ENCODE measurements at places on chromosomes 4 and X.

DNA sequence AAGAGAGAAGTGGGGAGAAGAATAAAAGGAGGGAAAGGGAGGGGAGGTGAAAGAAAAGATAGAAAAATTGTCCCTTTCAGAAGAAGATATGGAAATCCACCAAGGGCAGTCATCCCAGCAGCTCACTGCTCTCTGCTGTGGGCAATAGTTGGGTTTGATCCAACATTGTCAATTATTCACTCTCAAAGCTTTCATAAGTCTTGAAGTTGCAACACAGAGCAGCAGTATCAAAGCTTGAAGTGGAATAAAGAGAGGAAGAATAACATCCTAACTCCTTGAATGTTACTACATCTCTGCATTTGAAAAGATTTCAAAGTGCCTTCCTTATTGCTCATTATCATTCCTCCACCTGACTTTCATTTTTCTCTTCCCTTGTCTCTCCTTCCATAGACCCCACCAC is 62.3 kb upstream of the HHIP start:
- no peak for ATAC-seq

DNA sequence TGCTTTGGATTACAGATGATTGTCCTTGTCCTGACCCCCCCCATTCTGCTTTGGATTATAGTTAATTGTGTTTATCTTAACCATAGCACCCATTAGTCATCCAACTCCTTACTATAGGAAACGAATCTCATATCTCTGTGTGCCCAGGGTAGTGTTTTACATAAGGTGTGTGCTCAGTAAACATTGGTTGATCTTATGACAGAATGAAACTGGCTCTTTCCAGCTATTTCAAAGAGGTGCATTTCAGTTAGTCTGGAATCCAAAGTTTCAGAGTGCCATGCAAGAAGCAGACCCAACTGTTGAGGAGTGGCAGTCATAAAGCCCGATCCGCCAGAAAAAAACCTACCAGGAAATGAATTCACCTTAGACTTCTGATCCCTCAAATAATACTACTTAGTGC is 14.7 kb downstream of the TRIM2 start:
- ATAC-seq, result peak; percentile 55

DNA sequence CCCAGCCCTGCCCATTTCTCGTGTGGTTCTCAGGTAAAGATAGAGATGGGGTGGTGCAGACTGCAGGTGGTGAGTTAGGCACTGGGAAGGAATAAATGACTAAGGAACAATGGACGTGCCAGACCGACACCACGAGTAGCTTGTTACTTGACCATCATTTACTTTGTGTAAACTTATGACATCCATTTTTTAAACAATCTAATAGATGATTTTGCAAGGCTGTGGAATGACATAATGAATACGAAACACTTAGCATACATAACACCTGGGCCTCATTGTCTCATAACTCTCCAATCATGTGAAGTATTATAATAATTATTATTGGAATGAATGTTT is 137.3 kb upstream of the CPEB2 start:
- ATAC-seq, result no peak

DNA sequence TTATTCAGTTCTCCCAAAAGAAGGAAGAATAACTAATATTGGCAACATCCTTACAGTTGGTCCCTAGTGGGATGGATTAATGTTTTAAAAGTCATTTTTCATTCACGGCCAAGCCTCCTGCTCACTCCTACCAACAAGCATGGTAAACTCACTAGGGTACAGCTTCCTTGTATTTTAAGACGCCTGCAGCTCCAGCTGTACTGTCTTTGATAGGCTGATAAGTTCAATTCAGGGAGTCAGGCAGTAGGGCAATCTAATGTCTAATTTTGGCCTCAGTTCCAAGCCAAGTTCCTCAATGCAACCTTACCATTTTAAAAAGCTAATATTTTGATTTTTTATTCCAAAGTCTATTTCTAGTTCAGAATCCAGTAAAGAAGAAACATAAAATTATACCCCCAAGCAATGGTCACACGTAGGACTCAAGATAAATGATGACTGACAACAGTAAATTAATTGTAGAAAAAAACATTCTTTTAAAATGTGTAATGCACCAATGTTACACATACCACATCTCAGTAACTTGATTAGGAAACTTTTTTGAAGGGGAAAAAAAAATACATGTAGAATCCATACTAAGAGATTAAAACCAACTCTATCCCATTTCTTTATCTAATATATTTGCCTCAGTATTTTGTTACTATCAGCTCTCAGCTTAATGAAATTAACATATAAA is 9.3 kb downstream of the LCORL start:
- ATAC-seq, result no peak

- ATAC-seq, result no peak
Measured at GRCh38 chrX:79592259-79592658, 225.1 kb upstream of the ITM2A start.

- ATAC-seq, result no peak
Measured at GRCh38 chrX:102837847-102838246, 99.2 kb upstream of the RAB40AL start.

DNA sequence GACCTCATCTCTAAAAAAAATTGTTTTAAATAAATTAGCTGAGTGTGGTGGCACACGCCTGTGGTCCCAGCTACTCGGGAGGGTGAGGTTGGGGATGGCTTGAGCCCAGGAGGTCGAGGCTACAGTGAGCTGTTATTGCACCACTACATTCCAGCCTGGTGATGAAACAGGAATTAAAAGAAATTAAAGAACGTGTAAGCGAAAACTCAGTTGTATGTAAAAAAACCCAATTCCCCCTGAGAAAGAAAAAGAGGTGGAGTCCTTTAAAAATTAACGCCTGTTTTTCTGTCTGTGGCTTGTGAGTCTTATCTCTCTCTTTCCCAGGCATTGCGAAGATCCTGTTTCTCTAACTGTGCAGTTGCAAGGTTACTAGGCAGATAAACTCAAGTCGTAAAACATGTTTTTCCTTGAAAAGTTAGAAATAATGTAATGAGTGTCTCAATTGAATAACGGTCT is 22.1 kb downstream of the EPGN start:
- no peak for ATAC-seq

GRCh38 chr4:106201373-106201772 is 114.6 kb downstream of the TBCK start:
- ATAC-seq, result no peak

- no peak for ATAC-seq
Measured at GRCh38 chr4:6125103-6125651, 75.2 kb downstream of the JAKMIP1 start.

Data from esophagus mucosa (tissue), 1 donor.